Uterus (tissue), 4 donors: ENCODE measurements at places on chromosomes 12 and 14. TPM values are rescaled to one million over a fixed set of nuclear protein-coding genes. Genes with fewer than 3 reads are reported as not detected.

Gene CAND1
- 132 TPM for total RNA-seq

Gene LRIG3
- 46.5 TPM for total RNA-seq

Gene POTEG
- total RNA-seq, result not detected

Gene MYH6
- not detected for total RNA-seq

Gene POTEM
- total RNA-seq, result not detected

Gene GPHB5
- total RNA-seq, result not detected

Gene MARCHF9
- total RNA-seq, result 7.6 TPM
